ENCODE measurements at places on chromosomes 7 and 10.

- DNase-seq: no peak
These were observed 104.6 kb upstream of the INSIG1 start for GRCh38 chr7:155192961-155193640.

GRCh38 chr10:114010316-114010715, 33.4 kb upstream of the ADRB1 start:
- DNase-seq: no peak

- no peak for DNase-seq
These were observed 120.7 kb upstream of the GDF10 start for GRCh38 chr10:47179291-47179647.

DNA sequence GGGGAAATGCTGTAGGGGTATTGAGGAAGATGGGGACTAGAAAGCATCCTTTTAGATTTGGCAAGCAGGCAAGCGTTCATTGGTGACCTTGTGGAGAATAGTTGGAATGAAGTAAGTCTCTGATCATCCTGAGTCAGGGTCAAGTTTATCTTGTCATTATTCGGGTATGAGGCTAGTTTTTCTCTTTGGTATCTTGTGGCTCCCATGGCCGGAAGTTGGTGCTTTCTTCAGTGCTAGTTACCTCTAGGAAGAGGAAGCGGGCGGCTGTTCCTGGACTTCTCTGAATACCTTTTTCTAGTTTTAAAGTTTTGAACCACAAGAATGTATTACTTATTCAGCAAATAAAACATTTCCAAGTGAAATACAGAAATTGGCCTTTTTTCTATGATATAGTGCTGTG, 9.2 kb downstream of the CREM start:
- no peak for DNase-seq

DNA sequence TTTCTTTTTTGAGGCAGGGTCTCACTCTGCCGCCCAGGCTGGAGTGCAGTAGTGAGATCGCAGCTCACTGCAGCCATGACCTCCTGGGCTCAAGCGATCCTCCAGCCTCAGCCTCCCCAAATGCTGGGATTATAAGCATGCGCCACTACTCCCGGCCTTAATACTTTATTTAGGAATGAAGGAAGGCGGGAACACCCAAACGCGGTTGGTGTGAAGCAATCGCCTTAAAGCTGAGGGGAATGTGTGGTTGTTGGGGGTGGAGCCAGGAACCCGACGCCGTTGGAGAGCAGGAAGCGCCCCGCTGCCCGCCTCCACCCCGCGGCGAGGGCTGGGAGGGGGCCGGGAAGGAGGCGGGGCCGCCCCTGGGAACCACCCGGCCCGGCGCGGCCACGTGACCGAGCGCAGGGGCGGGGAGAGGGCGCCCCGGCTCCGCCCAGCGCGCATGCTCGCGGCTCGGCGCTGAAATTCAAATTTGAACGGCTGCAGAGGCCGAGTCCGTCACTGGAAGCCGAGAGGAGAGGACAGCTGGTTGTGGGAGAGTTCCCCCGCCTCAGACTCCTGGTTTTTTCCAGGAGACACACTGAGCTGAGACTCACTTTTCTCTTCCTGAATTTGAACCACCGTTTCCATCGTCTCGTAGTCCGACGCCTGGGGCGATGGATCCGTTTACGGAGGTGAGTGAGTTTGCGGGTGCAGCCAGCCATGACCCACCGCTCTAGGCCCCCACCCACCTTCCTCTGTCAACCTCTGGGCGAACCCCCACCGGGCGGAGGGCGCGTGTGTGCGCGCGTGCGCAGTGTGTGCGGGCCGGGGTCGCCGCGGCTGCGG, at the start of gene ANLN:
ANLN (plus strand) TSS at position 492 of the 828 bp plus-strand sequence; CDS start at position 657, 165 bp downstream.
- DNase-seq: peak; percentile 76

DNA sequence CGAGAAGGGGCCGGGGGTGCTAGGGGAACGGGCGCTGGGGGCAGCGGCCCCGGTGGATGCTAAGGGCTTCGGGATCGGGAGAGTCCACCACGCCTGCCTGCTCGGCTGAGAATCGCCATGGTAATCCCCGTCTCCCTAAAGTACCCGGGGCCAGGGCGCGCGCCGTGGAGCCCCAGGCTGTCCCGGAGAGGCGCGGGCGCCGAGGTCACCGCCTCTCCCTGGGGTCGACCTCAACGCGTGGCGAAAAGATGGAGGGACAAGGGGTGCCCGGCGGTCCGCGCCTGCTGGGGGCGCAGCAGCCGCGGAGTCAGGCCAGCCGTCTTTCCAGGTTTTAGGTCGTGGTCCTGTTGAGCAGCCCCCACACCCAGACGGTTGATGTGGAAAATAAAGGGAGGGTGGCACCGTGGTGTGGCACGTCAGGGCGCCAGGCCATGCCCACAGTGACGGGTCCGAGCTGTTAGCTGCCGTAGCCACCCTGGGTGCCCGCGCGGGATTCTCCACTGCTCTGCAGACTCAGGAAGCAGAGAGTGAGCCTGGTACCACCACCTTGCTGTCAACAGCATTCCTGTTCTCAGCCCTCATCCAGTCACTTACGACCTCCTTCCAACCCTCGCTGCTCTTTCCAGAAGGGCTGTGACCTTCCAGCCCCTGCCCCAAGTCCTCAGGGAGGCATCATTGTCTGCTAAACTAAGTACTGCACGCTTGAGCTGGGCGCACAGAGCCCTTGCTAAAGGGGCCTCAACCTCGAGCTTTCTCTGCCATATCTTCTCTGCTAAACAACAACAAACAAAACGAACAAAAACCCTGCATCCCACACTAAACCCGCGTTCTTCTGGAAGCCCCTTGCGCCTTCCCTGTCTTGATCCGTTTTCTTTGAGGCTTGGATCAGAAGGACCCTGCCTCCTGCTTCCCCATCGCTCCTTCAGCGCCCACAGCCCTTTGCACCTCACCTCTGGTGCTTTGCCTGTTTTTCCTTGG, 666 bp downstream of the SMKR1 start:
- DNase-seq: no peak

DNA sequence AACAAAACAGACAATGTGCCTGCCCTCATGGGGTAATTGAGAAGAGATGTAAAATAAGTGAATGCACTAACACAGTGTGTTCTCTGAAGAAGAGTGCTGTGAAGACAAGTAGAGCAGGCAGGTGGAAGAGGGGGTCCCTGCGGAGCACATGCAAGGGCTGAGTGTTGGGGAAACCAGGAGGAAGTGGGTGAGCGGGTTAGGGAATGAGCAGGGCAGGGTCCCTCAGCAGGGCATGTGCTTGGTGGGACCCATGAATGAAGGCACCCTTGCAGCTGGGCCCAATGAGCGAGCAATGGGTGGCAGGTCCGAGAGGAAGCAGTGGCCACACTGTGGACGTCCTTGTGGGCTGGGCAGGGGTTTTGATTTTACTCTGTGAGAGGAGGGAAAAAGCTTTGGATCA, 376.6 kb upstream of the COBL start:
- DNase-seq: no peak

GRCh38 chr7:135389971-135390370, 119.9 kb downstream of the CNOT4 start:
- DNase-seq: no peak

- DNase-seq: no peak
These were observed 272.3 kb downstream of the ELFN1 start for GRCh38 chr7:1942243-1942940.

GRCh38 chr7:155538293-155538692, 8.1 kb downstream of the CNPY1 start:
- DNase-seq: no peak

- DNase-seq: no peak
These were observed 49.3 kb downstream of the PPP1R17 start for GRCh38 chr7:31735991-31736982.

- DNase-seq: no peak
These were observed 7.0 kb upstream of the ACTR3C start for GRCh38 chr7:150330211-150330885.

GRCh38 chr7:96786261-96786997, 76.8 kb upstream of the SEM1 start:
- no peak for DNase-seq

DNA sequence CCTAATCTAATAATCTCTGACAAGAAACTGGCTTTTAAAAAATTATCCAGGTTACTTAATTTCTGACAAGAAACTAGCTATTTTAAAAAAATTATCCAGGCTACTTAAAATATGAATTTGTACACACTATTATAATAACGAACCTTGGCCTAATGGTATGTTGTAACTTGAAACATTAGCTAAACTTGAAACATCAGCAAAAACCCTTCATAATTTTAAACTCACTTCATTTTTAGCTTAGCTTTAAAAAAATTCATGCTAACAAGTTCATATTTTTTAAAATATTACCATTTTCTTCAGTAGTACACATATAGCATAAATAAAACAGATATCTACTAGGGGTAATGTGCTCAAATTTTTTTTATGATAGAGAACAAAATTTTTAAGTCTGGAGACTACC, 35.6 kb downstream of the BRAF start:
- no peak for DNase-seq
